ENCODE measurements at places on chromosomes 7 and 10. TPM values are rescaled to one million over a fixed set of nuclear protein-coding genes. Genes with fewer than 3 reads are reported as not detected.

The UNCX gene
- total RNA-seq = not detected

The SPRN gene
- total RNA-seq = not detected

The APBB1IP gene
- total RNA-seq = not detected

The PIP gene
- total RNA-seq = not detected

The SYCE1 gene
- total RNA-seq = not detected

The KIFBP gene
- 43.5 TPM for total RNA-seq

The CALML5 gene
- total RNA-seq = not detected

The C10orf53 gene
- not detected for total RNA-seq

The LMOD2 gene
- not detected for total RNA-seq

The AKR1C8 gene
- total RNA-seq = not detected

The FAM237B gene
- not detected for total RNA-seq

The MALRD1 gene
- total RNA-seq = not detected

The TAS2R60 gene
- not detected for total RNA-seq

The ZP3 gene
- 0.44 TPM for total RNA-seq

The SLC26A3 gene
- total RNA-seq = not detected

The ARMC3 gene
- total RNA-seq = not detected

The ADAM12 gene
- total RNA-seq = 15.8 TPM

The LRRC4 gene
- not detected for total RNA-seq

The C10orf62 gene
- not detected for total RNA-seq

The PRPS1L1 gene
- not detected for total RNA-seq

The CDNF gene
- 0.92 TPM for total RNA-seq

The GNAT3 gene
- total RNA-seq = not detected

The TBX20 gene
- 1.3 TPM for total RNA-seq

The PON1 gene
- total RNA-seq = not detected

The TMEM184A gene
- total RNA-seq = not detected

The POLR2J2 gene
- not detected for total RNA-seq

The AEBP1 gene
- total RNA-seq = 45.8 TPM

The SPDYE9 gene
- total RNA-seq = not detected

The C10orf67 gene
- not detected for total RNA-seq

The CNPY1 gene
- total RNA-seq = not detected

The GPR26 gene
- not detected for total RNA-seq

The NEBL gene
- total RNA-seq = 0.07 TPM

The SFRP4 gene
- total RNA-seq = 16.3 TPM

The PPP1R3C gene
- 16.0 TPM for total RNA-seq

The SPAM1 gene
- not detected for total RNA-seq

The GJD4 gene
- total RNA-seq = not detected

The CPVL gene
- 7.0 TPM for total RNA-seq

The IGF2BP3 gene
- total RNA-seq = 80.7 TPM

The FRMD4A gene
- 8.8 TPM for total RNA-seq

The VWC2 gene
- not detected for total RNA-seq

The FFAR4 gene
- total RNA-seq = 0.16 TPM

The KIF11 gene
- 19.5 TPM for total RNA-seq

The PPP1R17 gene
- total RNA-seq = not detected

The HDAC9 gene
- total RNA-seq = 0.03 TPM

The MMP21 gene
- not detected for total RNA-seq

All from MG63 (cell line).